Activated CD8-positive, alpha-beta memory T cell treated with anti-CD3 and anti-CD28 coated beads, Interleukin-2, amount 10 ng/mL, durations not matched to agents 7 days and 5 days (primary cell): ENCODE measurements at places on chromosomes 2 and 18.

DNA sequence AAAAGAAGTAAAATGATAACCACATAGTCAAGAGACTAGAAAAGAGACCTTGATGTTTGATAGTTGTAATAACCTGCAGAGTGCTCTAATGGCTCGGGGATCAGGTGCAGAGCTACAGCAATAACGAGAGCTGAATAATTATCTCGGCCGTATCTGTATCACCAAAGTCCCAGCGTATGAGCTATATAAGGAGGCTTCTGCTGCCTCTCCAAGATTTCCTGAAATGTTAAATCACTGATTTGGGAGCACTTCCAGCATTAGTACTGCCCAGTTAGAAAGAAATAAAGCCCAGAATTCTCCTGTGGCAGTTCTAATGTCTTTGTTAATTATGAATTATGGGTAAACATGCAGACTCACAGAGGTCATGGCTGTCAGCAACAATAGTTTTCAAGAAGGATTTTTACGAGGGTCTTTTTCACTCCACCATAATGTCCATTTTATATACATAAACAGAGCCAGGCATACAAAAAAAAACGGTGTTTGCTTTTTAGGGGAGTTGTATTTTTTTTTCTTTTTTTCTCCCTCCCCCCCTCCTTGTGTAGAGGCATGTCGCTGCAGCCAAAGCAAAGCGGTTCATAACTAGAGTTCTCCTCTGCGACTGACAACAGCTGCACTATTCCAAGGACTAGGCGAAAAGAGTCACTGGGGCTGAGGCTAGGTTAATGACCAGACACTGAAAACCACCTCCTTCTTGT, 168.3 kb upstream of the VRK2 start:
- no peak for DNase-seq
- H3K27ac ChIP-seq, result no peak overlapping the region
- H3K36me3 ChIP-seq, result no peaks in the 10 kb centered on the region
- H3K27me3 ChIP-seq, result no peaks in the 10 kb centered on the region
- H3K4me3 ChIP-seq, result no peak overlapping the region
- no peaks in the 10 kb centered on the region for H3K4me1 ChIP-seq

- peaks cover 2% of the 10 kb centered on the region for H3K4me1 ChIP-seq
- H3K27ac ChIP-seq, result no peak overlapping the region
- DNase-seq, result no peak
- no peaks in the 10 kb centered on the region for H3K36me3 ChIP-seq
- H3K27me3 ChIP-seq, result peaks cover 5% of the 10 kb centered on the region
- H3K4me3 ChIP-seq, result no peak overlapping the region
These were observed 44.7 kb downstream of the POMC start for GRCh38 chr2:25123682-25124081.

DNA sequence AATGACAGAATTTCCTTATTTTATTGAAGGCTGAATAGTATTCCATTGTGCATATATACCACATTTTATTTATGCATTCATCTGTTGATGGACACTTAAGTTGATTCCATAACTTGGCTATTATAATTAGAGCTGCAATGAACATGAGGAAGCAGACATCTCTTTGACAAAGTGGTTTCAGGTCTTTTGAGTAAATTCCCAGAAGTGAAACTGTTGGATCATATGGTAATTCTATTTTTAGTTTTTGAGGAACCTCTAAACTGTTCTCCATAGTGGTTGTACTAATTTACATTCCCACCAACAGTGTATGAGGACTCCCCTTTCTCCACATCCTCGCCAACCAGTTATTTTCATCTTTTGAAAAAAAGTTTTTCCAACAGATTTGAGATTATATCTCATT, 77.5 kb downstream of the TMEM200C start:
- no peak overlapping the region for H3K4me3 ChIP-seq
- no peak overlapping the region for H3K27ac ChIP-seq
- no peaks in the 10 kb centered on the region for H3K4me1 ChIP-seq
- no peak for DNase-seq

DNA sequence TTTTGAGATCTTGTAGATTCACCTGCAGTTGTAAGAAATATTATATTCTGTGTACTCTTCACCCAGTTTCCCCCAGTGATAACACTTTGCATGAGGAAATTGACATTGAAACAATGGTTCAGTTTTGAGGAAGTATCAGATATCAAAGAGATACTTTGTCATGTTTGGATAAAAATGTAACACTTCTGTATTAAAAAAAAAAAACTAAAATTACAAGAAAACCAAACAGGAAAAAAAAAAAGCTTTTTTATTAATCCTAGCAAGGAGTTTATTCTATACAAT, 204.0 kb downstream of the ARL4C start:
- peaks cover 27% of the 10 kb centered on the region for H3K36me3 ChIP-seq
- peak overlapping the region; percentile 99 for H3K27ac ChIP-seq
- H3K27me3 ChIP-seq, result no peaks in the 10 kb centered on the region
- DNase-seq, result no peak
- H3K4me3 ChIP-seq, result peak overlapping the region; percentile 58

DNA sequence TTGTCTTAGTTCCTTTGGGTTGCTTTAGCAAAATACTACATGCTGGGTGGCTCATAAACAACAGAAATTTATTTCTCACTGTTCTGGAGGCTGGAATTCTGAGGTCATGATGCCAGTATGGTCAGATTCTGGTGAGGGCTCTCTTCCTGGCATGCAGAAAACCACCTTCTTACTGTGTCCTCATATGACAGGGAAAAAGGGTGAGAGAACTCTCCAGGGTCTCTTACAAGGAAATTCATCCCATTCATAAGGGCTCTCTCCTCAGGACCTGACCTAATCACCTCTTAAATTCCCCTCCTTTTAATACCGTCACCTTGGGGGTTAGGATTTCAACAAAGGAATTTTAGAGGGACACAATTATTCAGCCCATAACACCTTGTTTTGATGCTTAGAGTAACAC, 243.1 kb upstream of the TNP1 start:
- peaks cover 15% of the 10 kb centered on the region for H3K4me1 ChIP-seq
- H3K27me3 ChIP-seq, result no peaks in the 10 kb centered on the region
- H3K36me3 ChIP-seq, result no peaks in the 10 kb centered on the region
- no peak for DNase-seq
- no peak overlapping the region for H3K4me3 ChIP-seq

- H3K27me3 ChIP-seq, result no peaks in the 10 kb centered on the region
- H3K4me3 ChIP-seq, result no peak overlapping the region
- peaks cover 20% of the 10 kb centered on the region for H3K4me1 ChIP-seq
- H3K36me3 ChIP-seq, result no peaks in the 10 kb centered on the region
- no peak for DNase-seq
These were observed 104.5 kb upstream of the ALKAL2 start for GRCh38 chr2:392181-392925.

DNA sequence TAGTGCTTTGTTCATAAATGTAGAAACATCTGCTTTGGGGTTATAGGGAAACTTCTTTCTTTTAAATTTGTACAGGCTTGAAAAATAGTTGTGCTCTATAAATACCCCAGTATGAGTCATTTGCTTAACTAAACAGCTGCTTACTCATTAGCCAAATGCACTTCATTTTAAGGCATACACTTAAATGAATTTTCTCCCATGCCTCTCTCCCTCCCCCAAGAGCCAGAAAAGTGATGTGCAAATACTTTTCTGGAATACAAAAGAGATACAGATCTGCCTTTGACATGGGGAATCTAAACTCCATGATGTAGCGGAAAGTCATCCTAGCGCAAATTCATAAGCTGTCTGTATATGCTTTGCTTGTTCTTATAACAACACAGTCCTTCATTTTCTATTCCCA, 469.4 kb downstream of the DLGAP1 start:
- no peak overlapping the region for H3K4me3 ChIP-seq
- peaks cover 8% of the 10 kb centered on the region for H3K36me3 ChIP-seq
- DNase-seq, result no peak
- H3K27ac ChIP-seq, result no peak overlapping the region

- H3K4me1 ChIP-seq, result peaks cover 16% of the 10 kb centered on the region
- no peak for DNase-seq
- H3K27me3 ChIP-seq, result no peaks in the 10 kb centered on the region
- H3K36me3 ChIP-seq, result peaks cover 28% of the 10 kb centered on the region
- no peak overlapping the region for H3K4me3 ChIP-seq
- H3K27ac ChIP-seq, result peak overlapping the region; percentile 64
These were observed 44.9 kb downstream of the RBBP8 start for GRCh38 chr18:22977847-22978701.

DNA sequence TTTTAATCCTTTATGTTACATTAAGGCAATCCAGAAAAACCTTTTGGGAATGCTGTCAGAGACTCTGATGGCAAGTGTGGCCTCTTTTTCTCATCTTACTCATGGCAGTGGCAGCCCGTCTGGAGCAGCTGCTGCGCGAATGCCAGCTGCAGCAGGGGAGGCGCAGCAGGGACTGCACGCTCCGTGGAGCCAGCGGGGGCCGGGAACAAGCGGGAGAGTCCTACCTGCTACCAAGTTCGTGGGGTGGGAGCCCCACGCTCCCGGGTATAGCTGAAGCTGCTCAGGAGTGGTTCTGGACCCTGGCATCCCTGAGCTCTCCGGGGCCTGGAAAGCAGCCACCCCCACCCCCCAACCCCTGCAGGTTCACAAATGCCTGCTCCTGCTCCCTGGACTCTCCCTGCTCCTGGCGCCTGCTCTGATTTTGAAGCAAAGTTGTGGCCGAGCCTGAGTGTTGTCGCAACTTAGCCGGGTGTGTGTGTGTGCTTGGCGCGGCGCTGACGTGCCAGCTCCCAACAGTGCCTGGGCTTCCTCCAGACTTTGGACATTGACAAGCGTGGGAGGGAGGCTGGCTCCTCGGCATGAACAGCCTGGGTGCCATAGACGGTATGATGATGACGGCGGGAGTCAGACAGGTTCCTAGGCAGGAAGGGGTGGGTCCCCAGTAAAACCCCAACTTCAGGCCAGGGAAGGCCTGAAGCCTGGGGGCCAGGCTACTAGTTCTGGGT, 21.7 kb downstream of the TMX3 start:
- peaks cover 42% of the 10 kb centered on the region for H3K36me3 ChIP-seq
- H3K27ac ChIP-seq, result no peak overlapping the region
- no peaks in the 10 kb centered on the region for H3K27me3 ChIP-seq
- no peak overlapping the region for H3K4me3 ChIP-seq

- no peaks in the 10 kb centered on the region for H3K36me3 ChIP-seq
- H3K27me3 ChIP-seq, result no peaks in the 10 kb centered on the region
- no peak overlapping the region for H3K4me3 ChIP-seq
- no peak for DNase-seq
- no peak overlapping the region for H3K27ac ChIP-seq
These were observed 734.7 kb upstream of the PKDCC start for GRCh38 chr2:41313082-41313481.

DNA sequence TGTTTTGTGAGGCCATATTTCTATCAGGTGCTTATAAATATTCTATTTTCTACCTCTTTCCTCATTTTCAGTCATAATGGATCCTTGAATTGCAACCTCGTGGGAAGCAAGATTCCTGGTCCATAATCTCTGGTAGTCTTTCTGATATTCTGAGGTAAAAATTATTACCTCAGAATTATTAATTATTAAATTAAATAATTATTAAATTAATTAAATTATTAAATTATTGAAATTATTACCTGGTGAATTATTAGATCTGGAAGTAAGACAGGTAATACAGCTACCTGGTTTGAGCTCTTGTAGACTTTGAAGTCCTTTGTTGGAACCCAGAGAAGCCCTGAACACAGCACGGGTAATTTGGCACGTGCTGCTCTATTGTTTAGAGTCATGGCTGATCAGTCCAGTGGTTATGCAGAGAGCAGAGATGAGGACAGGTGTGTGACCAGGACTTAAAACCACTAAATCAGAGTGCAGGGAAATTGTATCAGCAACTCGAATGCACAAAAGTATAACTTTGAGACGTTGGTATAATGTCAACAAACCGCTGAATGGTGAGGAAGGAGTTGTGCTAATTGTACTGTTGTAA, 46.8 kb upstream of the PTPRM start:
- H3K4me1 ChIP-seq, result no peaks in the 10 kb centered on the region
- no peak overlapping the region for H3K4me3 ChIP-seq
- H3K27me3 ChIP-seq, result no peaks in the 10 kb centered on the region
- no peak for DNase-seq
- no peak overlapping the region for H3K27ac ChIP-seq

DNA sequence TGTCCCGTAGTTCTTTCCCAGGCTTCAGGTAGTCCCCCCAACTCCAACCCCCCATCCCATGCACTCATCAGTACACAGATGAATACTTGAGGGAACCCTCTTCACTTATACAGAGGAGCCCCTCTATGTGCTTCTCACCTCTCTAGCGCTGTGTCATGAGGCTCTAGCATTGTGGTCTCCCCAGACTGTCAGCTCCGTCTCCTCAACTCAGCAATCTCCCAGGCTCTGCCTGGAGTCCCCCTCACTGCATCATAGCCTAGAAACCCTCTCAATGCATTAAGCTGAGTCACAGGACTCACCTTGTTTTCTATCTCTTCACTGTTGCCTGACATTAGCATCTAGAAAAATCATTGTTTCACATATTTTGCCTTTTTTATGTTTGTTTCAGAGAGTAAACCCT, 20.2 kb upstream of the PRKCE start:
- H3K27me3 ChIP-seq, result peaks cover 70% of the 10 kb centered on the region
- DNase-seq, result no peak
- H3K27ac ChIP-seq, result no peak overlapping the region

GRCh38 chr18:7840411-7840810, 273.3 kb downstream of the PTPRM start:
- no peak for DNase-seq
- H3K36me3 ChIP-seq, result no peaks in the 10 kb centered on the region
- H3K4me3 ChIP-seq, result no peak overlapping the region
- H3K4me1 ChIP-seq, result no peaks in the 10 kb centered on the region
- H3K27me3 ChIP-seq, result no peaks in the 10 kb centered on the region
- no peak overlapping the region for H3K27ac ChIP-seq

GRCh38 chr2:9634133-9634532, 3.3 kb upstream of the YWHAQ start:
- H3K4me1 ChIP-seq, result peaks cover 33% of the 10 kb centered on the region
- no peak for DNase-seq
- H3K27ac ChIP-seq, result no peak overlapping the region
